ENCODE measurements at places on chromosomes 1 and 21.

GRCh38 chr1:159960721-159961381 lies 6.8 kb upstream of the SLAMF9 start:
- peak; percentile 69 for DNase-seq

GRCh38 chr1:39852214-39852791 lies 31.0 kb downstream of the TRIT1 start:
- DNase-seq, result no peak

DNA sequence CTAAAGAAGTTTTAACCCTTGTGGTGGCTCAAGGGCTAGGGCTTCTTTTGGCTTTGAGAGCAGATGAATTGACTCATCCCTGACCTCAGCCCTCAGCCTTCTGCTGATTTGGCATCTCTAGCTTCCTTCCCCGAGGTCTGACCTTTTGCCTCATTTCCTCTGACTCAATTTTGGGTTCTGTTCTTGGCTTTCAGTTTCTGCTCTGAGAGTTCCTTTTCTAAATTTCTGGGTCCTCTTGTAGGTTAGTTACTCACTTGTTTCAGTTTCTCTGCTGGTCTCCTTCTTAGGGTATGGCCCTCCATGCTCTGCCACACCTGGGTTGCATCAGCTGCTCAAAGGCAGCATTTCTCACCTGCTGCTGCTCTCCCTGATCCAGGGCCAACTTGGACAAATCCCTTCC lies 19.4 kb downstream of the PDE4B start:
- peak; percentile 53 for DNase-seq

- DNase-seq, result no peak
Observed at GRCh38 chr1:45619149-45619921, 4.5 kb downstream of the CCDC17 start.

DNA sequence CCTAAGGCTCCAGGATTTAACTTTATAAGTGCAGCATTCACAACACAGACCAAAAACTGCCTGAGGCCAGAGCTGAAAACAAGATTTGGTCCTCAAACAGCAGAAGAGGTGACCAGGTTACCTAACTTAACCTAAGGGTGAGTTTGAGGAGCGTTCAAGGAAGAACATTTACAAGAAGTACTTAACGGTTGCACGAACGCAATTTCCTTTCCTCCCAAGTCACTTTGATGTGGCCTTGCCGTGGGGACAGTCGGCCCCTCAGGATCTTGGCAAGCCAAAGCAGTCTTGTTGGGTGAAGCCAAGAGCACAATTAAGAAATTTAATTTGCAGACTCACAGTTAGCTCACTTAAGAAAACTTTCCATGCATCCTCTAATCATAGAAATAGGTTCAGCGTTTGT lies 202.6 kb upstream of the COA6 start:
- no peak for DNase-seq

DNA sequence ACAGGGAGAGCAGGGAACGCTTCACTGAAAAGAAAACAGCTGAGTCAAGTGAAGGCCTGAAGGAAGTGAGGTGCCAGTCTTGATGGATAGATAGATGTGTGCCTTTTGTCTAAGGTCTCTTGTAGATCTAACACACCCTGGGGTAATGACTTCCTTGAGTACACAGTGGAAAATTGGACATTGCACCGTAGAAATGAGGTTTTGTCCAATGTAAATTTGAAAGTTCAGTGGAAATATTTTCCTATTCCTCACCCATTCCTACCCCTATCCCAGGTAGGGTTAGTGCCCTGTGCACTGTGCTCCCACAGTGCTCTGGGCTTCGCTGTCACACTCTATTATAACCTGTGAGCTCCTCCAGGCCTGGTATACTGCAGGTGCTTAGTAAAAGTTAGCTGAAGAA lies 24.3 kb downstream of the ZMYND12 start:
- no peak for DNase-seq

DNA sequence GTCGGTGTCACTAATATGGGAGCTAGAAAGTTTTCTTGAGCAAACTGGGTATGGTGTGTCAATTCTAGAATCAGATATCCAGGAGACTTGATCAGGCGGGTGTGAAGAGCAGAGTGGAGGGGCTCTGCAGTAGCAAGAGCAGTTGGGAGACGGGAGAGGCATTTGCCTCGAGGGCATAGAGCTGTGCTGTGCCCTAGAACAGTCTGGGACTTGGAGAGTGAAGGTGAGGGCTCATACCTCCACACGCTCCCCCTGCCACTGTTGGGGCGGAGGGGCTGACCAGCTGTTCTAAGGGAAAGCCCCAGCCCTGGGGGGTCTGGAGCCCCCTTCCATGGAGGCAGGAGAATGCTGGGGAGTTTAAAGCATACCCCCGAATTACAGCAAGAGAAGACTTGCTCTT lies 33.8 kb downstream of the SIM2 start:
- DNase-seq, result no peak

GRCh38 chr1:6391951-6392808 lies 1.4 kb downstream of the ACOT7 start:
- DNase-seq, result no peak

DNA sequence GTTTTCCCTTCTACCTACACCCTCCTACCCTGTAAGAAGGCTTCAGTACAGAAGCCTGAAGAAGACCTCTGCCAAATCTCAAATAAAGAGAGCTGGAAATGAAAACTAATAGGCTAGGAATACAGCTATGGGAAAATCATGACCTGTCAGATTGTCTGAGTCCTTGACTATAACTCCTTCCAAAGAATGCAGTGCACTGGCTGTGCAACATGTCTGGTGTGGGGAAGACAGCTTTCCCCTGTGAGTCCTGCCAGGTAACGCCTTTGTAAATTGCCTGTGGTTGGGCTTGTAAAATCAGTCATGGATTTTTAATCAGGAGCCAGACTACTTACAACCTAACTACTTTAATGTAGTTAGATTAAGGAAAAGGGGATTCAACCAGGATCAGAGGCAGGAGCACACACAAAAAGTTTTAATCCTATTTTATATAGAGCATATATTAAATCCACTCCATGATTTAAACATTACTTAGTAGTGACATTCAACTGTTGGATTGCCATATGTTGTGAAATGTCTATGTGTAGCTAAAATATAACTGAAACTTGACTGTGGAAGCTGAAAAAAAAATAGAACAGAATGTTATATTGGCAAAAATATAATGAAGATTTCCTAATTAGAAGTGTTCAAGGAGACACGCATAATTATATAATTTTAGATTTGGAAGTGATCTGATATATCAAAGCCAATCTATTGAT lies 1667.8 kb downstream of the KCNT2 start:
- no peak for DNase-seq

DNA sequence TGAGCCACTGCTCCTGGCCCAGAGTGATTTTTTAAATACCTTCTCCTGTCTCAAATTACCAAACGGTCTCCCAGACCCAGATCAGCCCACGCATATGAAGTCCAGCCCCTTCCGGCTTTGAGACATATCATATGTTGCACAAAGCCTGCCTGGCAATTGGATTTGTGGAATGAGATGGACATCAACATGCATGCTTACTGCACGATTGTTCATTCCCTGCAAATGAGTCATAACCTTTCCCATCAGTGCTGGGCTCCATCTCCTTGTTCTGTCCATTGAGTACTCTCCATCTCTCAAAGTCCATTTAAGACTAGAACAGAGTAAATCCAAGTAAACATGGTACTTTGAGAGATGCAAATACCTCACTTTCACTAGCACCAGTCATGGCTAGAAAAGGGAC lies 612.2 kb upstream of the USP24 start:
- peak; percentile 93 for DNase-seq

DNA sequence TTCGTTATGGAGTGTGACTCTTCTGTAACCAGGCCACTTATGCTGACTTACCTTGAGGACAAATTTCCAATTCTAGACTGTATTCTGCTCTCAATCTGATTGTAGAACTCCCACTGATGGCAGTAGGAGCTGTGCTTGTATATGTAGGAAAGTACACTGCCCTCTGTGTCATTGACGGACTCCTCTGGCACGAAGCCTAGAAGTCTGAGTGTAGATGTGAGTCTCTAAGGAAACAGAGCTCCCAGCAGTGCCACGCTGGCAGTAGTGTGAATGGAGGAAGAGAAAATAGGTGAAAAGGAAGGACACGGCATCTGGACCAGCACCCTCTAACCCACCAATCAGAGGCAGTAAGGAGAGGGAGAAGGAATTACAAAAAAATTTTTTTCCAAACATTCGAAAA lies 130.4 kb upstream of the ADGRL2 start:
- DNase-seq, result peak; percentile 78

DNA sequence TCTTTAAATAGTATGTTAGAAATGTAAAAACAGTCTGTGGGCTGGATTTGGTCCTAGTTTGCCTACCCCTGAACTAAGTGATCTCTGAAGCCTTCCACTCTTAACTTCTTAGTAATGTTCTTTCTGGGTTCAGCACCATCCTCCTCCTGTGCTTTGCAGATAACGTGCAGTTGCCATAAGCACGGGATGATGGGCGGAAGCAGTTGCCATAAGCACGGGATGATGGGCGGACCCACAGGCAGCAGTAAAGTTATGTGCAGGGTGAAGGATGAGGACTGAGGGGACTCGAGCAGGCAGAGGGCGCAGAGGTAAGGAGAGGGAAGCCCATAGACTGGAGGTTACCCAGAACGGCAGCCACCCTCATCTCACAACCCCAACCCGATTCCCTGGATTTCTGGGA lies 25.6 kb downstream of the GPA33 start:
- DNase-seq, result no peak

DNA sequence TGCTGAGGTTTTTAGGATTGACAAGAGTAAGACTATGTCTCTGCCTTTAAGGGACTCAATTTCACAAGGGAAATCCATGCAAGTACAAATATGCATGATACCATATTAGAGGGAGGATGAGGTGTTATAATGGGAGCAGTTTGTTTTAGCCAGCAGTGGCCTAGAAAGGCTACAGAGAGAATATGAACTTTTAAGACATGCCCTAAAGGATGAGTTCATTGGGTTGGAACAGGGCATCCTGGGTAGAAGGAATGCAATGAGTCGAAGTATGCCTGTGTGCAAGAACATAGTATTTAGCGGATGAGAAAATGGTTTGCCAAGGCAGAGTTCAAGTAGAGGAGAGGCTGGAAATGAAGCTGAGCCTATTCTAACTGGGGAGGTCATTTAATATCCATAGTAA lies 32.6 kb upstream of the LEPR start:
- no peak for DNase-seq

GRCh38 chr1:223339861-223340260 lies 24.1 kb downstream of the SUSD4 start:
- DNase-seq, result no peak

- DNase-seq, result no peak
Observed at GRCh38 chr1:87754139-87754538, 425.5 kb downstream of the LMO4 start.

GRCh38 chr1:181061487-181061886 lies 27.0 kb upstream of the IER5 start:
- DNase-seq, result no peak

DNA sequence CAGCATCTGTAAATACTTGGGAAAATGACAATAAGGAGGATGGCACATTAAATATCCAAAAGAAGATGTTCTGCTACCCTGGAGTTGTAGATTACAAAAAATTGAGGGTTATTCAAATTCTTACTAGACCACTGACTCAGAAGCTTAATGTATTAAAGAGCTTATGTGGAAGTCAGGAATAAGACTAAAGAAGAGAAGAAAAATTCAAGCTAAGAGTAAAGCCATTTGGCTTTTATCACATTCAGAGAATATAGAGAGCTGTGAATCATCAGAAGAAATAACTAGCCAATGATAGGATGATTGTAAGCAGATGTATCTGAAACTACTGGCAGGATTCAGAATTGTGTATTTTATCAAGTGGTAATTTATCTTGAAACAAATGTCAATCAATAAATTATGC lies 237.0 kb downstream of the TBX15 start:
- peak; percentile 33 for DNase-seq

DNA sequence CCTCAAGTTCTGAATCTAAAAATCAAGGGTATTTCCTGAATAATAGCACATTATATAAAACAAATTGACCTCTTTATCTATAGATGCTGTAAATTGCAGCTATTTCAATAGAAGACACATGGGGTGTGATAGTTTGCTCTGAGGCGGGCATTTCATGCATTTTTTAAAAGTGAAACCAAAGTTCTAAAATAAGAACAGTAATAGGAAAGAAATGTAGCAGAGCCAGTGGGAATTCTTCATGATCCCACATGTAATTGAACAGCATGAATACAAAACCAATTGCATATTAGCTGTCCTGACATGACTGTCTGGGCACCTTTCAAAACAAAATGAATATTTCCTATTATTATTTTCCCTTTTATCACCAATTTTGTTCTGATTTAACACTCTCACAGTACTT lies 85.0 kb downstream of the RGS21 start:
- peak; percentile 50 for DNase-seq

- DNase-seq, result peak; percentile 86
Observed at GRCh38 chr1:186498695-186499389, 37.9 kb upstream of the PDC start.

GRCh38 chr1:87644579-87645190 lies 316.0 kb downstream of the LMO4 start:
- DNase-seq, result peak; percentile 25

- DNase-seq, result peak; percentile 67
Observed at GRCh38 chr1:184801503-184801902, 46.8 kb upstream of the EDEM3 start.

DNA sequence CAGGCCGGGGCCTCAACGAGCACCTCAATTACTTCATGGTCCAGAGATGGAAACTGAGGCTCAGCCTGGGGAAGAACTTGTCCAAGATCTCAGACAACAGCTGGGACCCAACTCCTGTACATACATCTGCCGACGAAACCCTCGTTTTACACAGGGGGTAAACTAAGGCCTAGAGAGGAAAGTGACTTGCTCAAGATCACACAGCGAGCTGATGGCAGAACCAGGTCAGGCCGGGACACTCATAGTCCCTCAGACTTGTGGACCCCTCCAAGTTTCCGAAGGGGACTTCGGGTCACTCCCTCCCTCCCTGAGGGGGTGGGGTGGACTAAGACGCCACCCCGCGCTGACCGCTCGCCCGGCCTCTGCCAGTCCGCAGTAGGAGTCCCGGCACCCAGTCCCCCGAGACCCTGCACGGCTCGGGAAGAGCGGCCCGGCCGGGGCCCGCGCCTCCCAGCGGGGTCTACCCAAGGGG lies 430 bp downstream of the WASF2 start:
- DNase-seq, result no peak

- no peak for DNase-seq
Observed at GRCh38 chr1:207970329-207971233, 59.7 kb upstream of the CD34 start.

DNA sequence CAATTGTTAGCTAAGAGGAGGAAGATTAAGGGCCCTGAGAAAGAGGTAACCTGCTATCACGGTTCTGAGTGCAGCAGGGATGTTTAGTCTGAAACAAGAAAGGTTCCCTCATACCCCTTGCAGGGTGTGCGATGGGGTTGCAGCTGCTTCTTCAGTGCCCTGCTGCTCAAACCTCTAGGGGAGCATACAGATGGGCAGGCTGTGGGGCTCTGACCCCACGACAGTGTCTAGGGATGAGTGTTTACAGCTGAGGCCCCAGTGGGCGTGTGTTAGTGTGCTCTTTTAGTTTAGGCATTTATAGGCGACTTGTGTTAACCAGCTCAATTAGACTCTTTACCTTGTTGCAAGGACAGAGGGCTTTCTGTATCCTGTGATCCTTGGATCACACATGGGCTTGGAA lies 41.3 kb upstream of the PLA2G5 start:
- no peak for DNase-seq

DNA sequence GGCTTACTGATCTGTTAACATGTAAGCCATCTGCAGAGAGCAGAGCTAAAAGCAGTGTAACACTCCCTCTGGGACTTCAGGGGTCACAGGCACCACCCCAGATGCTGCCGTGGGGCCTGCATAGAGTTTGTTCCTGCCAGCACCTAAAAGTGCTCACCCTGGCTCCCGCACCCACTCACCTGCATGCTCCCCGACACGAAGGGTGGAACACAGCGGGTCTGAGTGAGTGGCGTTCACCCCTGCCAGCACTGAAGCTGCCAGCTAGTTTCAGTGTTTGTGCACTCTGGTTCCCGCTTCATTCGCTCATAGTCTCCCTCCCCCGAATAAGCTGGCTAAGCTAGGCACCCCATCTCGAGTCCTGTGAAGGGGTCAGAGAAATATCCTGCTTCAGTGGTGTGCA lies 1681.0 kb downstream of the NCAM2 start:
- no peak for DNase-seq
